RCC 7860 (cell line): ENCODE measurements at places on chromosomes 5 and 9.

DNA sequence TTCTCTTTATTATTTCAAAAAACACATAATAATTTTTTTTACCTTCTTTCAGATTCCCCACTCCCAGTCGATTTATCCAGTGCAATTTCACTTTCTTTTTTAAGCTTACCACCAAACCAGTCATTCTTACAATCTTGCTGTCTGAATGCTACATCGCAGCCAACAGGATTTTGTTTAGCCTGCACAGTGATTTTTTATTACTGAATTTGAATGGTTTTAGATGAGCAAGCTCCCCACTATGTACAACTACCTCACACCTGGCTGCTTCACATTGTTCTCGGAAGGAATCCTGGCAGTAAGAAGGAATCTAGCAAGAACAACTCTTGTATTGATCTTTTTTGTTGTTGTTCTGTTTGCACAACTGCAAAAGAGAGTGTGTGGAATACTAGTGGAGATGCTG, 668.1 kb upstream of the WWC1 start:
- DNase-seq, result no peak

DNA sequence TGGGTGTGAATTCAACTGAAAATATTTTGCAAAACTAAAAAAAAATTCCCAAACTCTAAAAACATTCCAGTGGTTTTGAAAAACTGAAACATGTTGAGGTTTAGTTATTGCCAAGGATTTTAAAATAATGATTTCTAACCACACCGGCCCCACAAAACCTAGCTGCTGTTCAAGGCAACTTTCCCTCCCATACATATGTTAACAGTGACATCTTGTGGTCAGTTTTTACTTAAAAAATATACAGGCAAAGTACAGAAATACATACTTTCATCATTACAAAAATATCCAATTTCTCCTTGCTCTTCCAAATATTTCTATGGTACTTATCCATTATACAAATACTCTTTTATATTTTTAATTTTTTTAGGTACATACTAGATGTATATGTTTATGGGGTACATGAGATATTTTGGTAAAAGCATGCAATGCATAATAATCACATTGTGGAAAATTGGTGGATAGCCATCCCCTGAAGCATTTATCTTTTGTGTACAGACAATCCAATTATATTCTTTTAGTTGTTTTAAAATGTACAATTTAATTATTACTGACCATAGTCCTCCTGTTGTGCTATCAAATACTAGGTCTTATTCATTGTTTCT, 34.4 kb upstream of the MRPS30 start:
- DNase-seq, result peak; percentile 50

- peak; percentile 84 for DNase-seq
These were observed 110.2 kb upstream of the DAPK1 start for GRCh38 chr9:87387351-87388011.

DNA sequence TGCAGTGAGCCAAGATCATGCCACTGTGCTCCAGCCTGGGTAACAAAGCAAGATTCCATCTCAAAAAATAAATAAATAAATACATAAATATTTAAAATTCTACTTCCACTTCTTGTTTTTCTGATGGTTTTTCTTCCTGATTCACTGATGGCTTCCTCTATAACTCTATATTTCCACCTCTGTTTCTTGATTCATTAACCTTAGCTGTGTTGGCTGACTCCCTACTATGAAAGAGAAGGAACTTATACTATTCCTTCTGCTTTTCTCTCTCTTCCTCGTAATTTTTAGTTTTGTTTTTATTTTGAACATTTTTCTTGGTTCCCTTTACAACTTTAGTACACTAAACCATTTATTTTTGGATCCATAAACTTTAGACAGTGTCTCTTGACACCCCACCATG, 103.5 kb downstream of the MAMDC2 start:
- no peak for DNase-seq

- no peak for DNase-seq
These were observed 151.0 kb upstream of the SLC24A2 start for GRCh38 chr9:19939734-19940278.

- DNase-seq, result no peak
These were observed 485.6 kb downstream of the ZSWIM6 start for GRCh38 chr5:61817472-61818326.

DNA sequence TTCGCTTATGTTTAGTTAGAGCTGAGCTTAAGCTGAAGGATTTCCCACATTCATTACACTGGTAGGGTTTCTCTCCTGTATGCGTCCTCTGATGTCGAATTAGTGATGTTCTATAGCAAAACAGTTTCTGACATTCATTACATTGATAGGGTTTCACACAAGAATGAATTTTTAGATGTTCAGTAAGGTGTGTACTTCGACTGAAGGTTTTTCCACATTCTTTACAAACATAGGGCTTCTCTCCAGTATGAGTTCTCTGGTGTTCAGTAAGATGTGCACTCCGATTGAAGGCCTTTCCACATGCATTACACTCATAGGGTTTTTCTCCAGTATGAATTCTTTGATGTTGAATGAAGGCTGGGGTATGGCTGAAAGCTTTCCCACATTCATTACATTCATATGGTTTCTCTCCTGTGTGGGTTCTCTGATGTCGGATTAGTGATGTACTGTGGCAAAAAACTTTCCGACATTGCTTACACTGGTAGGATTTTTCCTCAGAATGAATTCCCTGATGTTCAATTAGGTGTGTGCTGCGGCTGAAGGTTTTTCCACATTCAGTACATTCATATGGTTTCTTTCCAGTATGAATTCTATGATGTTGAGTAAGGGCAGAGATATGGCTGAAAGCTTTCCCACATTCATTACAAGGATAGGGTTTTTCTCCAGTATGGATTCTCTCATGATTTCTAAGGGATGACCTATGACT, 14.6 kb downstream of the ZNF883 start:
- DNase-seq, result no peak

DNA sequence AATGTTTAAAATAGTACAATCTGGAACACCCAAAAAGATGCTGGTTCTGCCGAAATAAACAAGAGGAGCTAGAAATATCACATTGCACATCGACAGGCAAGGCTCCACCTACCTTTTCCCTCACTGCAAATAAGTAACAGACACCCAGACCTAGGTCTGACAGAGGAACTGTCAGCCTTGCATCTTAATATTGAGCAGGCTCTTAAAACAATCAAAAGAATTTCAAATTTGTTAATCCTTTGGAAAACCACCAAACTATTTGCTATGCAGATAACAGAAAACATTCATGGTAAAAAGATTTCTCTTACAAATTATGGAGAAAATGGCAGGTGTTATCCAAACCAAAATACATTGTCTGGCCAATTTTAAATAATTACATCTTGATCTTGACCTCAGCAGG, 71.3 kb downstream of the FRMD3 start:
- no peak for DNase-seq

GRCh38 chr9:129665389-129665775, at the start of gene PRRX2:
PRRX2 (plus strand) TSS chr9:129665647; CDS start chr9:129665868, 221 bp downstream.
- no peak for DNase-seq

- DNase-seq, result no peak
These were observed 572.9 kb upstream of the PTGER4 start for GRCh38 chr5:40106847-40107246.

DNA sequence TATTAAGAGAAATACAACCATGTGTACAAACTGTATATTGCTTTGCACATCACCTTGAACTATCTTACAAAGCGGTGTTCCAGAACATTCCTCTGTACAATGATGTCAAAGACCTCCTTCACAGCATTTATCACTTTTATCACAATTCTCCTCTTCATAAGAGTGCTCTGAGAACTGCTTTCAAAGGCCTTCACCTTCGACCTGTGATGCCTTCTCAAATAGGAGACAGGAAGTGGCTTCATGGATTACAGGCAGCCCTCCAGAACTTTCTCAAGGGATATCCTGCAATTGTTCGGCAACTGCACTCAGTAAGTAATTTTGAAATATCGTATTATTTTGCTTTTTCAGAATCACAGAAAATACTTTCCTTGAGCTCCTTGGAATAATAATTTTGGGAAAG, 68.0 kb upstream of the IL7R start:
- DNase-seq, result no peak

- no peak for DNase-seq
These were observed 138.0 kb upstream of the NFIB start for GRCh38 chr9:14451949-14452348.

- no peak for DNase-seq
These were observed 203.7 kb upstream of the TAS2R1 start for GRCh38 chr5:9833871-9834270.

DNA sequence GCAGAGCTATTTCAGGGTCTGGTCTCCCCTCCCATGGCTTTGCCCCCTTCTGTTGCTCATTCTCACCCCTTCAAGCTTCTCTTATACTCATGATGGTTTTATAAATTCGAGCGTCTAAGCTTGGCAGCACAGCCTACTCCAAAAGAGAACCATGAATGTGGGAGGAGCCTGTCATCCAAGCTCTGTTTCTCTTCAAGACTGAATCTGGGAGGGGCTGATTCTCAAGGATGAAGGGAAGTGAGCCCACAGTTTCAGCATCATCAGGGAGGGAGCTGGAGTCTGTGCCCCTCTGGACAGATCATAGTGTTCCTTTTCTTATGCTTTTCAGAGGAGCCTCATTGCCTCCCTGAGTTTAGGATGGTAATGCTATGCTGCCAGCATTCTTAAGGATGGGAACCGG, 168.6 kb downstream of the CFAP90 start:
- DNase-seq, result no peak
